Activated CD4-positive, alpha-beta T cell treated with anti-CD3 and anti-CD28 coated beads, Interleukin-2, amount 50 U/mL, for 24 hours (primary cell): ENCODE measurements at places on chromosomes 5 and 9.

GRCh38 chr9:98736226-98736625, 27.5 kb upstream of the GABBR2 start:
- no peak for DNase-seq

DNA sequence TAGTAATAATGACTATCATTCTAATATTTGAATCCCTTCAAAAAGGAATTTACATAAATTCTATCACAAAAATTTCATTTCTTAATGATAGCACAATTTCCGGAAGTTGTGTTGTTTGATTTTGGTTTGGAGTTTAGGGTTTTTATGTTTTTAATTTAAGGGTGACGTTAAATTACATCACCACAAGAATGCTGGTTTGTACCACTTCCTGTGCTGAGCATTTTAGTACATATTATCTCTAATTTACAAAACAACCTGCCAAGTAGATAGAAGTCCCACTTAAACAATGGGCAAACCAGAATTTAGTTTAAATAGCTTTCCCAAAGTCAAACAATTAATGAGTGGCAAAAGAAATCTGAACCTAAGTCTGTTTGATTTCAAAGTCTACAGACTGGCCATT, 63.4 kb downstream of the DENND1A start:
- no peak for DNase-seq

- peak; percentile 6 for DNase-seq
Observed at GRCh38 chr9:2622461-2623287, 1.1 kb downstream of the VLDLR start.

- DNase-seq, result no peak
Observed at GRCh38 chr9:86940774-86941173, 6.5 kb downstream of the GAS1 start.

GRCh38 chr5:22560147-22560546, 293.0 kb downstream of the CDH12 start:
- DNase-seq, result no peak

DNA sequence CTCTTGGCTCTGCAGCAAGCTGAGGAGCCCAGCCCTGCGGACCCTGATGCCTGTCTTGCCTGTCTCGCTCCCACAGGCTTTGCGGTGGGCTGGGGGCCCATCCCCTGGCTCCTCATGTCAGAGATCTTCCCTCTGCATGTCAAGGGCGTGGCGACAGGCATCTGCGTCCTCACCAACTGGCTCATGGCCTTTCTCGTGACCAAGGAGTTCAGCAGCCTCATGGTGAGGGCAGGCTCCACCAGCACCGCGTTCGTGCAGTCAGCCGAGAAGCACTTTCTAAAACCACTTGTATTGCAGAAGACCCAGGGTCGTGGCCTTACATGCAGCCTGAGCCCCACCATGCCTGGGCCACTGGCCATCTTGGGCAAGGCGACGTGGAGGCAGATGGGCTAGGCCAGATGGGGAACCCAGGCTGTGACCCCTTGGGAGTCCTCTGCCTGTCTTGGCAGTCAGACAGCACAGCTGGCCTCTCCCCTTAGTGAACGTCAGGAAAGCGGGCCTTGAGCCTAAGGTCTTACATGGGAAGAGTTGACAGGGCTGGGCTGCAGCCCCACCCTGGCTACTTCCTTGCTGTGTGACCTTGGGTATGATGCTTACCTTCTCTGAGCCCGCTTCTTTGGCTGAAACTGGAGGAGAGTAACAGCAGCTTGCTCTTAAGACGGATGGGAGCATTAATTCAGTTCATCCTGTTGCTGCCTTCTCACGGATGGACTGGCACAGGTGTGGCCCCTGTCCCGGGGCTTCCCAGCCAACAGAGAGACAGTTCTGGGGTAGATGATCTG, 8.6 kb downstream of the SLC2A8 start:
- DNase-seq, result no peak

GRCh38 chr5:39876146-39876545, 451.4 kb upstream of the DAB2 start:
- no peak for DNase-seq

GRCh38 chr9:136316896-136317676, 10.3 kb upstream of the GPSM1 start:
- no peak for DNase-seq

DNA sequence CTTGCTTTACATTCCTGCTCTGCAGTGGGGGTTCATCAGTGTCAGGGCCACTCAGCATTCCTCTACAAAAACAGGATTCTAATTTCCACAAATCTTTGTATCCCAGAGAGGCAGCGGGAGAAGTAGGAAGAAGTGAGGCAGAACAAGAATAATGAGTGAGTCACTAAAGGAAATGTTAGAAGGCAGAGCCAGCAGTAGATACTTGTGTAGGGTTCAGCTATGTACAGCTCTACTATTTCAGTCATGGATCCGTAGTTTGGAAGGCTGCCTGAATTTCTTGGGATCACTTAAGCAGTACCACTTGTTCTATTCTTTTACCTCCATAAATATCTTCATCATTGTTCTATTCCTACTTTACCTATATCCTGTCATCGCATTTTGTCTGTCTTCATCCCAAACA, 246.3 kb upstream of the TLE4 start:
- no peak for DNase-seq

GRCh38 chr5:151115272-151115905, 34.6 kb upstream of the TNIP1 start:
- peak; percentile 68 for DNase-seq

DNA sequence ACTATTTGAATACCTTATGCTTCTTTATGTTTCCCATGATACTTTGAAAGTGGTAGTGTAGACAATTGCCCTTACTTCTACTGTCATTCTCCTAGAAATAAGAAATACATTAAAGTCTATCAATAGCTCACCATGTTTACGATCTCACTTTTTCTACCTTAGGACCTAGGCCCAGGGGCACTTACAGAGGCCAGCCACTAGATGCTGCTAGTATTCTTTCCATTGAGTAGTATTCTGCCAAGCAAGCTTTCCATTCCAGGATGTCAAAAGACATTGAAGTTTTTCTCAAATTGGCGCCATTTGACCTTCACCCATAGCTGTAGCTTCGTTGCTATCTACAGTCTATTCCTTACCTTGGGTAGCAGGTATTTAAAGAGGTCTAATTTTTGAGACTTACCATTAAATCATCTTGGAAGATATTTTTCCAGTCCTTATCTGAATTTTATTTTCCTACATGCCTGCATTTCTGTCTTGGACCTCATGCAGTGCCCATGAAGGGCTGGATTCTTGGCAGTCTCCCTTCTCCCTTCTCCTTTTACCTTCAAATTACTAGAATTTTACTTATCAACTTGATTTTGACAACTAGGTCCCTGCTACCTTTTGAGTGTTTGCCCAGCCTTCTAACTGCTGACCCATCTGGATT, 246.0 kb upstream of the NUDT12 start:
- DNase-seq, result no peak

GRCh38 chr5:139149477-139150199, 48.5 kb downstream of the SIL1 start:
- DNase-seq, result no peak

DNA sequence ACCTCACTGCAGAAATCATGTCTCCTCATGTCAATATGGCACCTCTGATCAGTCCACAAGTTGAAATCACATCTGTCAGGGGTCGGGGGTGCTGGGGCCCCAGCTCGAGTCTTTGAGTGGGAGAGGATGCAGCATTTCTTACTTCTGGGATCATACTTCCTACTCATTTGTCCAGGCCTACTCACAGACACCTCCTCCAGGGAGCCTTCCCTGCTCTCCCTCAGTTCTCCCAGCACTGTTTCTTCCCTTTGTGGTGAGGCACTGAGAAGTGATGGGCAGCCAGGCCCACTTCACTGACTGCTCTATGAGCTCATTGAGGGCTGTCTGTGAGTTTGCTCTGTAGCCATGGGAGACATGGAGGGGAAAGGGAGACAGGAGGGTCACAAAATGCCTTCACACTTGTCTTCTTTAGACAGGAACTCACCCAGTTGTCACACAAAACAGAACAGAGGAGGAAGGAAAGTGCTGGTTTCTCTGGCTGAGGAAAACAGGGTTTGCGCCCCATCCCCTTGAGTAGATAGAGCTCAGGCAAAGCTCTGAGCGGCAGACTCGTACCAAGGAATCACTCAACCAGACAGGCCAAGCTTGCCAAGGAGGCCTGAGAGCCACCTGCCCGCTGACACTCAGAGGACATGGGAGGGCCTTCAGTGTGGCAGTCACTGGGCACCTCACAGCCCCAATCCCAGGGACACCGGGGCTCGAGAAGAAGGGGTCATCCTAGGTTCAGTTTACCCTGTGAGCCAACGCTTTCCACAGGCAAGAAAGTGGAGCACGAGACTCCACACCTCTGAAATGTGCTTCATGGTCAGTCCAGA, 152.9 kb downstream of the GABBR2 start:
- DNase-seq, result no peak

GRCh38 chr5:7856855-7857254, 5.9 kb upstream of the CFAP90 start:
- no peak for DNase-seq

GRCh38 chr5:178436326-178436940, 153.8 kb downstream of the COL23A1 start:
- DNase-seq, result no peak

DNA sequence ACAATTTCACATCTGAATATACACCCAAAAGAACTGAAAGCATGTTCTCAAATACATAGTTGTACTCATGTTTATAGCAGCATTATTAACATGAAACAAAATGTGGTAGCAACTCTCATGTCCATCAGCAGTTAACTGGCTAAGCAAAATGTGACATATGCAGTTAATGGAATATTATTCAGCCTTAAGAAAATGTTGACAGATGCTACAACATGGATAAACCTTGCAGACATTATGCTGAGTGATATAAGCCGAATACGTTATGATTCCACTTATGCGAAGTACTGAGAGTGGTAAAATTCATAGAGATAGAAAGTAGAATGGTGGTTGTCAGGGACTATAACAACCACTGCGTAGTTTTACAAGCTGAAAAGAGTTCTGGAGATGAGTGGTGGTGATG, 1469.0 kb upstream of the ACO1 start:
- DNase-seq, result no peak

DNA sequence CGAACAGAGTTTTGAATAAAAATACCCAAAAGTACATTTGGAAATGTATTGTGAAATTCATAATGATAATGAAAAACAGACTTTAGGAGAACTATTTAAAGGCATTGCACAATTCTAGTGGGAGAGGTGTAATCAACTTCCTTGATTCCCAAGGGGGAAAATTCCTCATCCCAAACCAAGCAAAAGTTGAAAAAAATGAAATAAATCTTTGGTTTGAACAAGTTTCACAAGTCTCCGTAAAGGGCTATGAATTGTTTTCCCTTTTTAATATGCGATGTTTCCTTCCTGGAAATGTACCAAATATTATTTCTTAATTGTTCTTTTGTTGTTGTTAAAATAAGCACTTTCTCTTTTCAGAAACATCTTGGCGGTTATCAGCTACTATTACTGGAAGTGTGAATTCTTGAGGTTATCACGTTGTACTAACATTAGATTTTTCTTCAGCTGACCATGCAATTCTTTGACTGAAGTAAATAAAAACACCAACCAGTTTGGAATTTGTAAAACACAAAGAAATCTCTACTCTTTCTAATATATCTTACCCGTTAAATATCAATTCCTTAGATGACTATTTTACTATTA, 59.3 kb downstream of the SVEP1 start:
- DNase-seq, result no peak

GRCh38 chr9:79143211-79143610, 428.6 kb upstream of the TLE4 start:
- no peak for DNase-seq

DNA sequence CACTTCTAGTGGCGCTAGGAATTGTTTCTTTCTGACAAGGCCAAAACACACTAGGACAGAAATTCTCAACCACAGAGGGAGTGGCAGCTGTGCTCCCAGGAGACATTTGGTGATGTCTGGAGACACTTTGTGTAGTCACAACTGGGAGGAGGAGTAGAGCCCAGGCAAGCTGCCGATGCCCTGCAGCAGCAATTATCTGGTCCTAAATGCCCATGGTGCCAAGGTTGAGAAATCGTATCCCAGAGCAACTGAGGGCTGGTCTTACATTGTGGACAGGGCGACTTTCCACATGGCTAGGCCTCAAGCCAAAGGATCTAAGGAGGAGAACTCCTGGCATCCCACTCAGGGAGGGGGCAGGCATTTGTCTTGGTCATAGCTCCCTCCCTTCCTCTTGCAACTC, 259.9 kb downstream of the GADD45G start:
- no peak for DNase-seq

GRCh38 chr5:102537011-102537410, 38.2 kb upstream of the SLCO6A1 start:
- no peak for DNase-seq

DNA sequence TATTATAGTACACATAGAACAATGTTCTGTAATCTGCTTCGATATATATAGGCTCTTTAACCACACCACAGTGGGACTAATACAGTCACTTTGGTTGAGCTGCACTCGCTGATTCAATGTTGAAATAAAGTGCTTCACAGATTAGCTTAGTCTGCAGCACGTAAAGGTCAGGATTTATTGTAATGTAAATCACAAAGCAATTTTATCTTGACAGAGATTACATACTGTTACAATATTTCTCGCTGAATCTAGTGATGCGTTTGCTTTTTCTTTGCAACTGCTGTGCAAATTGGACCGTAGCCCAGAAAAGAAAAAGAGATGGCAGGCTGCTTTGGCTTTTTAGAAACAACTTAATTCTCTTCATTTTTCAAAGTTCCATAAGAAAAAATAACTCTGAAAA, 52.9 kb downstream of the CETN3 start:
- DNase-seq, result no peak

- DNase-seq, result no peak
Observed at GRCh38 chr9:90290716-90291485, 351.7 kb downstream of the DIRAS2 start.

DNA sequence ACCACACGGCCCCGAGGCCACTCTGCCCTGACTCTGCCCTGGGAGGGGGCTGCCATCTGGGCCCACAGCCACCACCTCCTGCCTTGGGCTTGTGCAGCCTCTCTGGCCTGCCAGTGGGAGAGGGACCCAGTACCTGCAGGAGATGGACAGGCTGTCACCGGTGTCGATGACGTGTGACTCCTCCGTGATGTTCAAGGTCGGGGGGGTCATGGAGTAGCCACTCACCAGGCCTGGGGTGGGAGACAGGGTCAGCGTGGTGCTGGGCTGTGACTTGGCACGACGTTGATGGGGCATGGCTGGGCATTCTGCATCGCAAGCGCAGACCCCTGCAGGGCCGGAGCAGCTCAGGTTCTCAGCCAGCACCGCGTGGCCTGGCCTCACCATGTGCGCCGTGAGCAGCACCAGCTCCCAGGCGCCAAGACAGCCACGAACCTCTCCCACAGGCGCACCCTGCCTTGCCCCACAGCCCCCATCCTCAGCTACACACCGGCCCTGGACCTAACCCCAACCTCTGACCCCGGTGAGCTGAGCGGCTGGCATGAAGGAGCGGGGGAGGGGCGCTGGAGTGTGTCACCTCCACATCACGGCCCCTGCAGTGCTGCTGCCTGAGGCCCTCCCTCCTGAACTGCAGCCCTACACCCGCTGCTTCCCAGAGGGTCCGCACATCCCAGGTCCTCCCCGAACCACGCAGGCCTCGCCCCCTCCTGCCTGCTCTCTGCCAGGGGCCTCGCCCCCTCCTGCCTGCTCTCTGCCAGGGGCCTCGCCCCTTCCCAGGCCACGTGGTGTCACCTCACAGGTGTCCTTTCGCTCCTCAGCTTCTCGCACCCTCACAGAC, 17.6 kb downstream of the FLT4 start:
- no peak for DNase-seq
